ENCODE measurements at places on chromosomes 7 and 10.

DNA sequence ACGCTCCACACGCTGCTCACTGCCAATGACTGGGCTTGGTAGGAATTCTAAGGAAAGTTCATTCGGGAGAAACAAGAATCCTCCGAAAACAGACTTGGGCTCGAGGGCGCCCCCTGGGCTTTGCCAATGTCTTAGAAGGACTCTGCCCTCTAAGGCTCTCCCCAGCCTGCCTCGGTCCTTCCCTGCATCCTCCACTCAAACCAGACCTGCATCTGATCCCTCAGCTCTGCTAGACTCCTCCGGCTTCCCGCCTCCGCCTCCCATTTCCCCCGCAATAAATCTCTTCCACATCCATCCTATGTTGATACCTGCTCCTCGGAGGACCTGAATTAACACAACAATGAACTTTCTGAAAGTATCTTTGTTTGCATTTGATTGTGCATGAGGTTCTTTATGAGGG lies 177.6 kb downstream of the PLPP4 start:
- DNase-seq: no peak

GRCh38 chr7:111083413-111083812 lies 7.5 kb upstream of the LRRN3 start:
- no peak for DNase-seq

GRCh38 chr7:55304018-55304762 lies 60.9 kb upstream of the LANCL2 start:
- DNase-seq: no peak

- DNase-seq: peak; percentile 54
Measured at GRCh38 chr7:125316466-125316865, 386.8 kb upstream of the POT1 start.

DNA sequence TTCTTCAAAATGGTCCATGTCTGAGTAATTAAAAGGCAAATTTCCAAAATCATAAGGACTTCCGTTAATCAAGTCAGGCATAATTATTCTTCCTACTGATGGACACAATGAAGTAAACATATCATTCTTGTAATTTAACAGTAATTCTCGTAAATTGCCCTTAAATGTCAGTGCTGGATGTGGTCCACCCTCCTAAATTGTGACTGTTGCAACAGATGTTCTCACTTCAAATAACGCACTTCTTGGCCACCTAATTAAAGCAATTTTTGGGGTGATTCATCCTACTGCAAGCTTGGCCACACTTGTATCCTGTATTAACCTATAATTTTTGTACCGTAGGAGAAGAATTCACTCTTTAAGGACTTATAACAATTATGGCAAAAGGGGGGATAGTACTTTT lies 1.9 kb downstream of the COL1A2 start:
- DNase-seq: no peak

GRCh38 chr7:85070967-85071628 lies 115.8 kb downstream of the SEMA3D start:
- DNase-seq: no peak

- DNase-seq: no peak
Measured at GRCh38 chr10:129769381-129770116, 194.5 kb downstream of the EBF3 start.

DNA sequence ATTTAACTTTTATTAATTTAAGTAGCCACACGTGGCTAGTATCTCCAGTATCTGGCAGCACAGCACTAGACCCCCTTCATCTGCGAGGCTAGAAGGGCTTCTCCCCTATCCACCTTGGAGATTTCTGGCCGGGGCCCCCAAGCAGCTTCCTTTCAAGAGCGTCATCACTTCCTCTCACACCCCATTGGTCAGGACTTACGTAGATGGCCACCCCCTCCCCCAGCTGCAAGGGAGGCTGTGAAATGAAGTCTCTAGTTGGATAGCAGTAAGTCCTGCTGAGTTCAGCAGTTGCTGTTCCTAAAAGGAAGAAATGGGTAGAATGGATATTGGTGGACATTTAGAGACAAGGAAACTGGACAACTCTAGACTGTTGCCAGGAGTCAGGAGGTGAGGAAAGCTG lies 33.8 kb upstream of the COMTD1 start:
- DNase-seq: no peak

- DNase-seq: no peak
Measured at GRCh38 chr10:77522268-77522809, 115.3 kb downstream of the KCNMA1 start.

DNA sequence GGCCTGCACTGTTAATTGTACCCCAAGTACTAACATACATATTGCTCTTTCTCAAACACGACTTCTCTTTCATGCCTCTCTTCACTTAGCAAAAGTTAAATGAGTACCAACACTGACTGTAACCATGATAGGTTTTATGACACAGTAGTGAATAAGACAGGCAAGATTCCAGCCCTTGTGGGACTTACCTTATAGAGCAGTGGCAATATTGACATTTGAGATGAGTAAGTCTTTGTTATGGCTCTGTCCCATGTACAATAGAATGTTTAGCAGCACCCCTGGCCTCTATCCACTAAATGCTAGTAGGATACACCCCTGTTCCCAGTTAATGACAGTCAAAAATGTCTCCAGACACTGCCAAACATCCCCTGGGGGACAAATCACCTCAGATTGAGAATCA lies 11.9 kb upstream of the COL1A2 start:
- no peak for DNase-seq

GRCh38 chr7:52500841-52501240 lies 534.6 kb upstream of the POM121L12 start:
- no peak for DNase-seq

GRCh38 chr10:14468023-14468441 lies 137.3 kb upstream of the FRMD4A start:
- DNase-seq: no peak

DNA sequence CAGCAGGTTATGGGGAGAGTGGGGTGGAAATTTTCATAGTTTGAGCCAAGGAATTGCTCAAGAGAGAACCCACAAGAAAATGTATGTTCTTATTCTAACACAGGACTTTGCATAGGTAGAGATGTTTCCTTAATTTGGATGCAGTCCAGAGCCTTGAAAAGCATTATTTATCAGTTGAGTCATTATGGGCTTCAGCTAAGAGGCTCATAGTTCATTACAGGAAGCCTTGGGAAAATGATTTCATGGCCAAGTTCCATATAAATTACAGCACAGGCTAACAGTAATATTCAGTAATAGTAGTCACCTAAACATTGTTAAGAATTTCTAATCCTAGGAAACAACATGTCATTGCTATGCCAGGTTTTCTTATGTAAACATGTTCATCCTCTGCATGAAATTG lies 131.1 kb upstream of the PTPRZ1 start:
- DNase-seq: no peak

DNA sequence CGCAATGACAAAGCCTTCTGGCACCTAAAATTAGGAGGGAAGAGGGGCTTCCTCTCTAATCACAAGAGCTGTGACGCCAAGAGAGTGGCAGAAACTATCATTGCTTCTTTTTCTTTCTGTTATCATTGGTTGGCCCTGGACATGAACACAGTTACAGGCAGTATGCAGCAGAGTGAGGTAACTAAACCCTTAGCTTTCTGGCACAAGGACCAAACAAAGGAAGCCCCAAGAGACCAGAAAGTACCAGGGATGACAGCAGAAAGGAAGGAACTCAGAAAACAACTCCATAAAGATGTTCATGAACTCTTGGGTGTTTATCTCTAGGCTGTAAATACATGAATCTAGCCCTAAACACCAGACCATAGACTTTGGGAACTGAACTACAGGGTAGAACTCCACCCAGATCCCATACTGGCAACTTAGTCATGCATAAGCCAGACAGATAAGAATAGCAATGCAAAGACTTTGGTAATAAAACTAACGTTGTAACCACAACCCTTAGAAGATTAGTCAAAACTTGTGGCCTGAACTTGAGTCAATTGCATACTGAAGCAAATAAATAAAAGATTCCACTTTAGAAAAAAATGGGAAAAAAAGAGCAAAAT lies 195.7 kb upstream of the PTN start:
- DNase-seq: no peak

DNA sequence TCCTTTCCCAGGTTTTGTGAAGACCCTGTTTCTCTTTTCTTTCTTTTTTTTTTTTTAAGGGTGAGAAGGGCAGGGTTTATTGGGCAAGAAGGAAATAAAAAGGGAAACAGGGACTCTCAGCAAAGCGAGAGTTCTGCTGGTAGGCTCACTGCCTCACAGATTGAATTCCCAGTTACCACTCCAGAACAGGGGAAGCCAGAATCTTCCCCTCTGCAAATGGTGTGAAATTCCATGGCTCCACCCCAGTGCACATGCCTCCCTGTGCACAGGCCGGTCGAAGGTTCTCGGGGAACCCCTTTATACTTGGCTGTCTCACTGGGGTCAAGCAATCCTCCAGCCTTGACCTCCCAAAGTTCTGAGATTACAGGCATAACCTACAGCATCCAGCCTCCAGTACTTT lies 10.5 kb upstream of the GUSB start:
- no peak for DNase-seq

Data from NCI-H1092 (cell line).